ENCODE measurements at places on chromosomes 5 and 9.
A peak's percentile ranks its signal among the peaks of the same experiment; 100 is the strongest.

- DNase-seq: peak; percentile 84
Measured at GRCh38 chr9:36148311-36149051, 11.9 kb downstream of the GLIPR2 start.

GRCh38 chr5:36630201-36631145 lies 24.1 kb downstream of the SLC1A3 start:
- no peak for DNase-seq

GRCh38 chr9:16986556-16986955 lies 116.1 kb upstream of the BNC2 start:
- DNase-seq: no peak

DNA sequence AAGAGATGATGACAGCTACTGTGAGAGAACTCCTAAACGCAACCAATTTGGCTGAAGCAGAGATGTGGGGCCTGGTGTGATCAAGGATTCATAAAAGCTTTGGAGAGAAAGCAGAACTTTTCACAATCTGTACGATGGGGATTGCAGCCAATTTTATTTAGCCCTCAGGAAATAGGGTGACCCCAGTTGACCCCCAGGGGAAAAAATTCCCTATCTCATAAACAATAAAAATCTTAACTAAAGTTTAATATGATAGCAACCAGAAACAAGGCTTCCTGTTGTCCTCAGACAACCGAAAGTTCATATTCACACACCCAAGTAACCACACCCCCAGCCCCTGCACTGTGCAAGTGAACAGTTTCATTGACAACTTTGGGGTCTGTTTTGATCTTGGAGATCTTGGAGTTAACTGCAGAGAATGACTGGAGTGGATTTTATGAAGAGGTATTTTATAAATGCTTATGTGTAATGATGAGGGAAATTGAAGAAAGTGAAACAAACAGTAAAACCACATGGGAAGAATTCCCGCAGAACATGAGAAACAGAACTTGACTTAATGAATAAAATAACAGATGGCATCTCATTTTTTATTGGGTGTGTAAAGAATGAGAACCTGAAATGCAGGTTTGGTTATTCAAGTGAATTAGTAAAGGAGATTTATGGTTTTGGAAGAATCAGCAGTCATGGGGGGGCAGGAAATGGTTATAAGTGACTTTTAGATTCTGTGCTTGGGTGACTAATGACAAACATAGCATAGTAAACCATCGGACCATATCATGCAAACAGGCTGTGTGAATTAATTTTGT lies 94.5 kb downstream of the PDE4D start:
- DNase-seq: peak; percentile 10

GRCh38 chr5:124885490-124885889 lies 139.1 kb upstream of the ZNF608 start:
- no peak for DNase-seq

- no peak for DNase-seq
Measured at GRCh38 chr9:99071313-99072039, 33.4 kb upstream of the TGFBR1 start.

- no peak for DNase-seq
Measured at GRCh38 chr9:97318433-97318832, 11.0 kb downstream of the CCDC180 start.

DNA sequence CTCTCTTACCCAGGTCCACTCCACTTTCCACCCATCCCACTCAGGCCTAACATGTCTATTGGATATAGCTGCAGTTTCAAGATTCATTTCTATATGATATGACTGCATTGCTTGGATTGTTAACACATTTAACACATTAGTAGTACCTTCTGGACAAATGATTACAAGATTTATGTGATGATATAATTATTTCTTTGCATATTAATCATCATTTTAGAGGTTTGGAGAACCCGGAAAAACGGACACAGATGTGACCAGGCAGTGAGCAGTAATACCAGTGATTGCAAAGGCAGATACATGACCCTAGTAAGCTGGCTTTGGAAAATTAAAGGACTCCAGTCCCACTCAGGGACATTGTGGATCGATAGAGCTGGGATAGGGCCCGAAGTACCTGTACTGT lies 103.8 kb downstream of the PRR16 start:
- no peak for DNase-seq

- no peak for DNase-seq
Measured at GRCh38 chr5:142280066-142281007, 44.5 kb downstream of the SPRY4 start.

DNA sequence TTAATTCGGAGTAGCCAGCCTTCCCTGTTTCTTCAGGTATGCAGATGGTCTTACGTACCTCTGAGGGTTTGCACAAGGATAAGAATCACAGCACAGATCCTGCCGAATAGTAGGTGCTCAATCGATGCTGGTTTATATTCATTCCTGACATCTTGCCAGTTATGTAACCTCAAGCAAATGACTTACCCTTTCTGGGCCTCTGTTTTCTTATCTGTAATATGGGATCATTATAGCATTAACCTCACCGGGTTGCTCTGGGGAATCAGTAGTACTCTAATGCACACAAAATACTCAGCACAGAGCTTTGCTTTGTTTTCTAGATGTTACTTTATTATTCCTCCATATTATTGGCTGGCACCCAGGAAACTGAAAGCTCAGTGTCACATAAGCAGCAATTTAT lies 7.7 kb upstream of the NR5A1 start:
- DNase-seq: no peak

DNA sequence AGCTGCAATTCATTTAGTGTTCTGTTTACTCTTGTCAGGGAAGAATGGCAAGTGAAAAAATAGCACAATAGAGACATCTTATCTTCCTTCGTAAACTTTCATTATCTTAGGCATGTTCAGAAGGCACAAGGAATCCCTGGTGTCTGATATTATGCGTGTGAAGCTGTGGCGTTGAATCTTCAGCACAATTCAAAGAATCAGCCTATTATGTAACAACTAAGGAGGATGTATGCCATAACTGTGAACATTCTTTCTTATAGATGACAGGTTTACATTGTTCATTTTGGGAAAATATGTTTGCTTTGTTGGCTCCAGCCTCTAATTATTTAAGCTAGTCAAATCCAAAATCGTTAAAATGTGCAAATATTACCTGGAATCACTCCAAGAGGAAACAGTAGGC lies 446.1 kb downstream of the ANXA1 start:
- no peak for DNase-seq

DNA sequence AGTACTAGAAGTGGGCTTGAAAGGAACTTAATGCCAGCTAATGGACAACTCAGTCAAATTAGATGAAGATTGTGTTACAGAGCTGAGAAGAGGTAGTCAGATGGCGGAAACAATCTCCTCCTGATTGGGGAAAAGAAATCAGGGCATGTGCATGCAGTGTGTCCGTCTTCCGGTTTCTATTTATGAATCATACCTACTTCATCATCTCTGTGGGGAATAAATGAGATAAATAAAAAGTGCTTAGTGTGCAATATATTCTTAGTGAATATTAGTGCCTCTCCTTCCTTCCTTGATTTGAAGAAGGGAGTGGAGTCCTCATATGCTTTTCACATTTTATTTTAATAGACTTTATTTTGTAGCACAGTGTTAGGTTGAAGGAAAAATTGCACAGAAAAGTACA lies 108.7 kb upstream of the NFIL3 start:
- DNase-seq: no peak

DNA sequence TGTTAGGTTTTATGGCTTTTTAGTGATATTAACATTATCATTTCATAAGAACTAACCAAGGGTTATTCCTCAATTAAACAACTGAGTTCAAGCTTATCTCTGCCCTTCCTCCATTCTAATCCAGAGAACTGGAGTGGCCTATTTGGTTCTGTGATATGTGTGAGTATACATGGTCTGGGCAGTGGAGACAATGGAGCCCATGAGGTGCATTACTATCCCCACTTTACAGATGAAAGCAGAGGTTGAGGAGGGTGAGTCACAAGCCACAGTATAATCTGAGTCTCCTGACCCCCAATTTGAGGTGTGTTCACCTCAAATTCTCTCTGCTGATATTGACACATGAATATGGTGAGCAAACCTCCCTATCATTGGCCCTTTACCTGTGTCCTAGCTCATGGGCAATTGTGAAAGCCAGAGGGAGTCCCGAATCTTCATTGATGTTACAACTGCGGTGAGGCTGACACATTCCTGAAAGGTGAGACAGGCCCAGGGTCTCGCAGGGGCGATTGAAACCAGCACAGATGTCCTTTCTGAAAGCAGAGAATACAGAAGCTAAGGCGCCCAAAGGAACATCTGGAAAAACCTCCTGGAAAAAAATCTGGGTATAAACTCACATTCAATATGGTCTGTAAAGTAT lies 217.2 kb downstream of the TARS1 start:
- no peak for DNase-seq

GRCh38 chr9:129311643-129312042 lies 133.6 kb upstream of the IER5L start:
- no peak for DNase-seq

DNA sequence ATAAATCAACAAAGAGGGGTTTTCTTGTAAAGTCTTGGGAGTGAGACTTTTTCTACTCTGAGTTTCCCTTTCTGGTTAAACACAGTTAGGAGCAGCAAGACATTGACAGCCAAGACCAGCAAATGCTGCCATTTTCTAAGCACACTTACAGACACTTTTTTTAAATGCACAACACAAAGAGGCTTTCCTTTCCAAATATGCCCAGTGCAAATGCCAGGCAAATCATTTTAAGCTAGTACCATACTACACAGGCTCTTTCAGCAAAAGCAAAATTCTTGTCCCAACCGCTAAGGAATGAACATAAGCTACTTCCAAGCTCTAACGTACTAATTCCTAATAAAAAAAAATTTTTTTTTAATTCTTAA lies 68.2 kb downstream of the DENND1A start:
- DNase-seq: no peak

DNA sequence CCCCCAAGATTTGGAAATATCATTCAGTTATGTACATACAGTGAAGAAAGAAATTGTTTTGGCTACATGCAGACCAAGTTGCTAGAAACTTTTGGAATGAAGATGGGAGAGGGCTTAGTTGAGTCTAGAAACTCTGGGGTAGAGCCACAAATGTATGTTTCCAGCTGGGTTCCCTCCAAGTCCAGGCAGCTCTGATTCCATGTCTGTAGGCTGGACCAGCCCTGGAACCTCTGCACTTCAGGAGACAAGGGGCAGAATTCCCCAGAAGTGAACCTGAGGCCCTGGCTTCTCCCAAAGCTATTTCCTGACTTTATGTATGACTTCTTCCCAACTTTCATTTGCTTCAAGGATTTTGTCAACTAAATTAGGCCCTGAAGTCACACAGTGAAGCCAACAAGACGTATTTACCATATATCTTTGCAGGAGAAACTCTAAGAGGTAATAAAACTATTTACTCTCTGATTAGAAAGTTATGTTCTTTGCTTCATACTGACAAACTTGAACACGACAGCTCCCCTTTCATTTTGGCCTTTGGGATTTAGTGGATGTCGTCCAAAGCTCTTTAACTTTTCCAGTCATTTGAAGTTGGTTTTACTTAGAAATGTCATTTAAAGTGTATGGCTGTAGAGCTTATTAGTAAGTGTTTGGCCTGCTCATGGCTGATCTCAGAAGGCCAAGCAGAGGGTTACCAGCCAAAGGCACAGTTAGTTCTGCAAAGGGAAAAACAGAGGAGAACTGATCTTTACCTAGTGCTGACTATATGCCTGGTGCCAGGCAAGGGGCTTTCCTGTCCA lies 152.0 kb upstream of the SLC28A3 start:
- no peak for DNase-seq

- DNase-seq: no peak
Measured at GRCh38 chr9:76018761-76019160, 128.3 kb downstream of the PCSK5 start.

DNA sequence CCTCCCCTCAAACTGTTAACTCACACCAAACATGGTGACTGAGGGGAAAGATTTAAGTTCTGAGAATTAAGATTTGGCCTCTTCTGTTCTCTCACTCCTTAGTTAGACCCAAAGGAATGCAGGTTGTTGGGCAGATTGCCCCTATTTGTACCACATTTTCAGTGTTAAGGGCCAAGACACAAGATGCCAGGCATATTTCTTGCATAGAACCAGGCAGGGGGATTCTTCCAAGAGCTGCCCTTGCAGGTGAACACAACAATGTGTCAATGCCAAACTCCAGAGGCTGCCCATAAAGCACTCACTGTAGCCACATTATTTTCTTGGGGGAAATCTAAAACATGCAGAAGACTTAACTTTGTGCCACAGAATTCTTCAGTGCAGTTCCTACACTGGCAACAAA lies 14.7 kb downstream of the MPDZ start:
- no peak for DNase-seq

DNA sequence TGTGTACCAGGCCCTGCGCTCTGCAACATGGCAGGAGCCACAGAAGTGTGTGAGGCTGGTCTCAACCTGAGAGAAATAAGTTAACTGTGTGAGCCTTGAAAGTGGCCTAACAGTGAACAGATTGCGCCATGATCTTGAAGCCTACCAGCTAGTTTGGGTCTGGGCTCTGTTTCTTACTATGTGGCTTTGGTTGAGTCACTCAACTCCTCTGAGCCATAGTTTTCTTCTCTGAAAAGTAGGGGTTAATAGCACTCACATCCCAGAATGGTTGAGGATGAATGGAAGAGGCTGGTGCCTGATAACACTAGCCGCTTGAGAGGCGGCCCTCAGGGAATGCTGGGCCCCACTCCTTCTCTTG lies 121.5 kb downstream of the RGS3 start:
- no peak for DNase-seq

DNA sequence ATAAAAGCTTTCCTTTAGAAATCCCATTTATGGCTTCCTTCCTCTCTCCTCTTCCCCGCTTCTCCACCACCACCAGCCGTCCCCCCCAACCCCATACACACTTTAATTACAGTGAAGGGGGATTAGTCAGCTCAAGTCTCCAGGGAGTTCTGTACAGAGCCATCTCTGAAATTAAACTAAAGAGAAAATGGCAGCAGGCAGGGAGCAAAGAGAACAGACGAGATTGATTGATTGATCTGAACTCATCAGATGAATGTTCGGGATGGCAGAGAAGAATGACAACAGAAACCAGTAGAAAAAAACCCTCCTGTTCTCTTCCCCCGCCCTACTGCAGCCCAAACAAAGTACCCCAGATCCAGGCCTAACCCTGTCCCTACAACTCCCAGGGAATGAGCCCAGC lies 241.7 kb upstream of the PANK3 start:
- DNase-seq: no peak

DNA sequence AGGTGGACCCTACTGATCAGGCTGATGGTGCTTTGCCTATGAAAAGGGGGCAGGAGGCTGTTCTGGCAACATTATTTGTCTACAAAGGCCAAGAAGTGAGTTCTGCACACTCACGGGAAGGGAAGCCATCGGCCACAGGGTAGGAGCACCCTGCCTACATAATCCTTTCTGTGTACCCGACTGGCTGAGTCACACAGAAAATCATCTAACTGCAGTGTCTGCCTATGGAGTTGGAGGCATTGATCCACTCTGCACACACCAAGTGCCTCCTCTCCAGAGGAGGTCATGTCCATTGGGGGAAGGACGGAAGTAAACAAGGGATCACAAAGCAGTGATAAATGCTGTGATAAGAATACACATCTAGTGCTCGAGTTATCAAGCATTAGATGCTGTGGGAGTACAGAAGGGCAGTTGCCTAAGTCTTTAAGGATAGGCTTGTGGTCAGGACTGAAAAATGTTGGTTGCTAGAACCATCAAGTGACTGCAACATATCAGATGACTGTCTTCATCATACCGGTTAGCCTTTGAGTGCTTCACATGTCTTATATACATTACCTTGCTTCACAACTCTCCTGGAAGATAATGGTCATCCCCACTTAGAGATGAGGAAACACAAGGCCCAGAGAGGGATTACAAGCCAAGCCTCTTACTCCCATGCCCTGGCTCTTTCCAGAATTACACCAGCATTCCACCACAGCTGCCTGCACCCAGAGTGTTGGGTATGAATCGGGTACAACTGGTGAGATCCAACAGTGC lies 1.3 kb upstream of the SLC2A8 start:
- DNase-seq: no peak
